ENCODE measurements at places on chromosomes 3 and 15. TPM values are rescaled to one million over a fixed set of nuclear protein-coding genes. Genes with fewer than 3 reads are reported as not detected.

GRCh38 chr15:99176757-99177156, 71.9 kb downstream of the SYNM start:
- H3K27ac ChIP-seq, result no peak overlapping the region
- DNase-seq, result no peak
- H3K27me3 ChIP-seq, result no peaks in the 10 kb centered on the region
- peaks cover 30% of the 10 kb centered on the region for H3K4me1 ChIP-seq
- H3K4me3 ChIP-seq, result no peak overlapping the region
- H3K36me3 ChIP-seq, result 0 out of 2 replicates have a peak, but pooled peaks cover 1% of the 10 kb centered on the region

- H3K27me3 ChIP-seq, result peaks cover 1% of the 10 kb centered on the region
- no peaks in the 10 kb centered on the region for H3K4me1 ChIP-seq
- H3K4me3 ChIP-seq, result no peak overlapping the region
Observed at GRCh38 chr3:70000028-70000410, 486 bp downstream of the SAMMSON start.

DNA sequence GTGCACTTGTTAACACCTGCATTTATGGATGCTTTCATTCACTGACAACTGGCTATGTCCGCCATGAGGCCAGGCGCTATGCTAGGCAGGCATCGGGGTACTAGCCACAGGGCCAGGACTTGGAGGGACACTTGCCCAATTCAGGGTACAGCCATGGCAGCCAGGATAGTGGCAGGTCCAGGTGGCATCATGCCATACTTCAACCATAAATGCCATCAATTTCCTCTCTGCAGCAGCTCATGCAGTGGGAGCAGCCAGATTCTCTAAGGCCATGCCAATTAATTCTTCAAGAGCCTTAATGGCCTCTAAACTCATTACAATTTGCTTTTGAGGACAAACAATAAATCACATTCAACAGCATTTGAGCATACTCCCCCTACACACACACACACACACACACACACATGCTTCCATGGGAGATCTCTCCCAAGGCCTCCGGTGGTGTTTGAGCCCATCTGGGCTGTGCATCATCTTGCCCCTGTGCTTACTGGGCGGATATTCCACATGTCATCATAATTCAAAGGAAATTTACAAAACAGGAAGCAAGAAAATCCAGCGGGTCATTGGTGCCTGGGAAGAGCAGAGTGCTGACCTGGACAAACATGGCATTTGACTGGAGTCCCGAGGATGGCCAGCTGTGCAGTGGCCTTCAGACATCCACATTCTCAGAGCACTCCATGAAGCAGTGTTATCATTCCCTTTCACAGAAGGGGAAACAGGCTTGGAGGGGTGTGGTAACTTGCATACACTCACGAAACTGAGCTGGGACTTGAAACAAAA, 109.1 kb downstream of the IQSEC1 start:
- peaks cover 3% of the 10 kb centered on the region for H3K27me3 ChIP-seq
- H3K4me3 ChIP-seq, result peak overlapping the region; percentile 53
- peak overlapping the region; percentile 81 for H3K27ac ChIP-seq
- DNase-seq, result peak; percentile 59
- peaks cover 22% of the 10 kb centered on the region for H3K36me3 ChIP-seq

DNA sequence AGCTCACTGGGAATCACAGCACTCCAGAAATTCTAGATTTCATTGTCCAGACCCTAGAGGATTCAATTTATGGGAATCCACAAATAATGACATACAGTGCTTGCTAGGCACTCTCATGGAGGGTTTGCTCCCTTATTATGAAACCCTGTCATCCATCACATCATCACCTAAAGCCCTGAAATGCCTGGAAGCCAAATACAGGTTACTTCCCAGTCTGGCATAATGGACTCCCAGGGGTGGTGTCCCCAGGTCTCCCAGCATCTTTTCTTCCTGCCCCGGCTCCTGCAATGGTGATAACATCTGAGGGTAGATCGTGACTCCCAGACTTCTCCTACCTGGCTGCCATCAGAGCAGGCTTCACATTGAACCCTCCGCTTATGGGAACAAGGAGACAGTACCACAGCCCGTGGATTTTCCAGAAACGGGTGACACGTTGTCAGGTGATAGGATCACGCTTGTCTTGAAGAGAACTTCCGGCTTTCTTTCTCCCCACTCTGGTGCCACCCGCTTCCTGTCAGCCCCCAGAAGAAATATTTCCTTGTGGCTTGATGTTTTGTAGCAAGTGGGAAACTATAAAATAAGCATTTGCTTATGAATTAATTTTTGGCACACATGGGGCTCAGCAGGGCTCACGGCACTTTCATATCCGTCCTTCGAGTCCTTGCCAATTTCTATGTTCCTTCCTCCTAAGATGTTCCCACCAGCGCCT, 238.7 kb upstream of the BHLHE40 start:
- H3K27ac ChIP-seq, result no peak overlapping the region
- H3K4me3 ChIP-seq, result no peak overlapping the region
- H3K4me1 ChIP-seq, result peaks cover 41% of the 10 kb centered on the region
- 0 out of 3 replicates have a peak, but pooled peaks cover 5% of the 10 kb centered on the region for H3K36me3 ChIP-seq

DNA sequence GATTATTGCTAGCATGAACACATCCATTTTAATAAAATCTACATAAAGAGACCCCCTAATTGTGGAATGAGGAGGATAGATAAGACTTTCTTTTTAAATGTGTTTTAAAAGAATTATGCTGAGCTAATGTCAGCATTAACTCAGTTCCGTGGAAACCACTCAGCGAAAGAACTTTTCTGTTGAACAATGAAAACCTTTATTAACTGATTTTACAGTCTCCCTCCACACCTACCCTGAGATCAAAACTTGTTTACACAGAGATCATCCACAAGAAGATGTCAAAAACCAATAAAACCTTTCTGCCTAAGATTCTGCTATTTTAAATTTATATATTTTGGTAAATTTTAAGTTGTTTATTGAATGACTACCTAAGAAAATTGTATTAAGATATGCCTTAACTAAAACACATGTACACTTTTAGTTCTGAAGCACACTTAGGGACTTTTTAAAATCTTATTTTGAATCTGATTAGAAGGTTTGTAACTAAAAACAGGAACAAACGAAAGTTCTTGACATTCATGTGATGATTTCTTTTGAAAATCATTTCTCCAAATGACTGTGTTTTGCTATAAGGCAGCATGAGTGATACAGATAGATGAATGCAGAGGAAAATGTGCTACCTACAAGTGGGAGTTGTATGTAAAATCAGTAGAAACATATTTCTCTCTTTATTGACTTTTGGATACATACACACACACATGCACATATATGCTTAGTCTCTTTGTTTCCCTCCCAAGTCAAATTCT, 369.0 kb downstream of the UNC13C start:
- H3K4me1 ChIP-seq, result no peaks in the 10 kb centered on the region
- H3K27ac ChIP-seq, result no peak overlapping the region
- no peaks in the 10 kb centered on the region for H3K36me3 ChIP-seq
- H3K4me3 ChIP-seq, result no peak overlapping the region
- DNase-seq, result no peak

DNA sequence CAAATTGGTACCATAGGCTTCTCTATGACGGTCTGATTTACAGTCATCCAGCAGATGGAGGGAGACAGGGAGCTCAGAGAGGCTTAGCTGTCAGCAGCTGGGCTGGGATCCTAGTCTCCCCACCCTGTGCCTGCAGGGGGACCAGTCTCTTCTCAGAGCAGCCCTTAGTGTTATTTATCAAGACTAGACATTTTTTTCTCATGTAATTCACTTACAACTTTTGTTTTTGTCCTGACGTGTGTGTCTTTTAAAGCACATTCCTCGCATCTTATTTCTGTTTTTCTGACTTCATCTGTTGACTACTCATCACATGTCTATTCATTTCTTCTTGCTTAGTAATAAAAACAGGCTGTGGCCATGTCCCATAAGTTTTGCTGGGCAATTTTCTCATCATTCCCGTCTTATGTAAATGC, 116.1 kb downstream of the KLF13 start:
- H3K36me3 ChIP-seq, result no peaks in the 10 kb centered on the region
- peaks cover 3% of the 10 kb centered on the region for H3K27me3 ChIP-seq
- H3K4me3 ChIP-seq, result no peak overlapping the region

- no peaks in the 10 kb centered on the region for H3K36me3 ChIP-seq
- H3K4me3 ChIP-seq, result no peak overlapping the region
- no peak for DNase-seq
- H3K27me3 ChIP-seq, result peaks cover 1% of the 10 kb centered on the region
- no peaks in the 10 kb centered on the region for H3K4me1 ChIP-seq
- H3K27ac ChIP-seq, result no peak overlapping the region
Observed at GRCh38 chr3:72288955-72289691, 504.2 kb upstream of the PROK2 start.

- H3K36me3 ChIP-seq, result no peaks in the 10 kb centered on the region
- no peak overlapping the region for H3K4me3 ChIP-seq
- DNase-seq, result no peak
- no peaks in the 10 kb centered on the region for H3K27me3 ChIP-seq
- H3K4me1 ChIP-seq, result no peaks in the 10 kb centered on the region
Observed at GRCh38 chr3:117566926-117567325, 857.3 kb downstream of the TUSC7 start.

GRCh38 chr15:78387246-78388037, 47.3 kb downstream of the CRABP1 start:
- no peaks in the 10 kb centered on the region for H3K36me3 ChIP-seq
- H3K27ac ChIP-seq, result no peak overlapping the region
- H3K27me3 ChIP-seq, result 0 out of 3 replicates have a peak, but pooled peaks cover 5% of the 10 kb centered on the region
- no peak for DNase-seq
- H3K4me3 ChIP-seq, result no peak overlapping the region
- H3K4me1 ChIP-seq, result no peaks in the 10 kb centered on the region

DNA sequence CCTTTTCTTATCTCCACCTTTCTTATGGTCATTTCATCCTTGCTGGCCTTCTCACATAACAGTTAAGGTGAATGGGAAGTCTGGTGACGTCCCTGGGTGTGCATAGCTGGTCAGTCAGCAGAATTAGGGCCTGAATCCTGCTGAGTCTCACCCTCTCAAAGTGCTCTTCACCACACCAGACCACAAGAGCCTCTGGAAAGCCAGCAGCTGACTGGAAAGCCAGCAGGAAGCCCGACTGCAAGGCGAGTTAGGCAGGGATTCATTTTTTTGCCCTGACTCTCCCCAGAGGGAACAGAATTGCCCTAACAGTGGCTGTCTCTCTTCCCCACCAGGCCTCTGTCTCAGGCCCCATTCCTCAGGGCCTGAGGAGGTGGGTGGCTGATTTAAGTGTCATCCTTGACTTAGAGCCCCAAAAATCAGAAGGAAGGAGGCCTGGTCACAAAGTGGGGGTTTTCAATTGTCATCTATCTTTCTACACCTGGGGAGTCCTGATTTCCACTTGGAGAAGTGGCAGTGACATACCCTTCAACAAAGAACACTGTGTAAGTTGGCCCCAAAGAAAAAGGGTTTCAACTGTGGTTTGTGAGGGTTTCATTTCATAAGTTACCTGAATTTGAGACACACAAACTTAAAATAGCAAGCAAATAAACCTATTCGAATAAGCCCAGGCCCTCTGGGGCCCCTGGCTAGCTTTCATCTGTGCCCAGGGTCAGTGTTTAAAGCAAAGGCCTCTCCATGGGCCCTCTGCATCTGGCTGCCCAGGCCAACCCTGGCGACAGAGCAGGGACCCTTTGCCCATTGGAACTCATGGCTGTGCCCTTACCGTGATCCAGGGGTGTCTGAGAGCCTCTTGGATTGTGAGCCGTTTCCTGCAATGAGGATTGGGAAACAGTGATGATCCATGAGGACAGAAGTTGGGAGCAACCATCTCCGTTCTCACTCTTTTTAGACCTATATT, 90.5 kb upstream of the HERC1 start:
- no peak for DNase-seq
- no peaks in the 10 kb centered on the region for H3K36me3 ChIP-seq
- peaks cover 12% of the 10 kb centered on the region for H3K27me3 ChIP-seq
- peaks cover 48% of the 10 kb centered on the region for H3K4me1 ChIP-seq

DNA sequence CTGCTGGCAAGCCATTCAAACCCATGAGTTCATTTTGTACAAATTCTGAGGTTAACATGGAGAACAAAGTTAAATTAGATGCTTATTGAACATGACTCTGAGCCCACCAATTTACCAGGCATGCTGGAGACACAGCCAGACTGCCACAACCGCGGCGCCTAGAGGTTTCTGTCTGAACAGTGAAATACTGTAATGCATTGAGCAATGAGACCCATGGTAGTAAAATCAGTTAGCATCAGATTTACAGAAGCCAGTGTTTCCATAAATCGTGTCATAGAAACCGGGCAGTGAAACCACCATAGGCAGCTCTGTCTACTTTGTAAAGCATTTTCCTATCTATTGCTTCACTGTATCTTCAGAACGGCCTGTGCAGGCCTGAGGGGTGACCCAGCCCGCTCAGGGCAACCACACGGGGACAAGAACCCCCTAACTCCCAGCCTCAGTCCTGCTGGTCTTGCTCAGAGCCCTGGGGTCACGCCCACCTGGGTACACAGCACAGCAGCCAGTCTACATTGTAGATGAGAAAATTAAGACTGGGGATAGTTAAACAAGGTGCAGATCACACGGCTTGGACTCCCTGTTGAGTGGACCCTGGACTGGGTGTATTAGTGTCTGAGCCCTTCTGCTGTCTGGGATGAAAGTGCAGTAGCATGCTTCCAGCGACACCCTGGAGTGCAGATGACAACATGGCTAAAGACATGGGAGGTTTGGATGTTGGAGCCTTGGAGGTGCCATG, 44.2 kb downstream of the MGLL start:
- no peaks in the 10 kb centered on the region for H3K36me3 ChIP-seq
- H3K4me1 ChIP-seq, result no peaks in the 10 kb centered on the region
- DNase-seq, result no peak
- no peak overlapping the region for H3K4me3 ChIP-seq

DNA sequence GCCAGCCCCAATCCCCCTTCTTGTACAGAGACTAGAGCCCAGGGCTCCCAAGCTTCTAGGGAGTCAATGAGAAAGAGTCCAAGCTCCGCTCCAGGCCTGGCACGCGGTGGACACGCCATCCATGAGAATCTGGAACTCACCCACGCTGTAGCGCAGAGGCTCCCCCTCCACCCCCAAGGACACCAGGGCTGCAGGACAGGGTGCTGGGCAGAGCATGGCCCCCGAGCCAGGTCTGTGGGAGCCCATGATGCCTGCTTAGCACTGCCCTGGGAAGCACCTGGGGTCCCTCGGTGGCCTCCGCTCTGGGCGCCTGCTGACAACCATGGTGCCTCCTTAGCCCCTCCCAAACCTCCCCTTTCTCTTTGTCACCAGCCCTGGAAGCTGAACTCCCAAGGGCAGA, 28.5 kb downstream of the ACSBG1 start:
- no peaks in the 10 kb centered on the region for H3K4me1 ChIP-seq
- H3K36me3 ChIP-seq, result no peaks in the 10 kb centered on the region
- H3K27me3 ChIP-seq, result peaks cover 41% of the 10 kb centered on the region
- H3K4me3 ChIP-seq, result no peak overlapping the region
- DNase-seq, result no peak

DNA sequence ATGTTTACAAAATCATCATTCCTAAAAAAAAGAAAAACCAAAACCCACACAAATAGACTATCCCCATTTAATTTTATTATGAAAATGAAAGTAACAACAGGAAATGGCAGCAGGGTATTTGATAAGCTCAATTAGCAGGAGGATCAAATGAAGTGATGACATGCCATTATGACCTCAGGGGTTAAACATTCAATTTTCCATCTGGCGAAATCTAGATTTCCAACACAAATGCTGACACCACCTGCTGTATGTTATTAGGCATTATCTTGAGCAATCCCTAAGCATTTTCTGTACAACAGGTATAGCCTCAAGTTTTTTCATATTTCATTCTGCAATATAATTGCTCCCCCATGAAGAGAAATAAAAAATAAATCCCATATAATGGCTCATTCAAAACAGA, 57.1 kb downstream of the SHQ1 start:
- no peak overlapping the region for H3K27ac ChIP-seq
- peaks cover 16% of the 10 kb centered on the region for H3K36me3 ChIP-seq
- H3K27me3 ChIP-seq, result no peaks in the 10 kb centered on the region

PCBP4 gene
- 51.3 TPM for polyA plus RNA-seq

ANKRD63 gene
- not detected for polyA plus RNA-seq

COL6A6 gene
- not detected for polyA plus RNA-seq

RAD18 gene
- polyA plus RNA-seq, result 3.0 TPM

GPR149 gene
- not detected for polyA plus RNA-seq

CCDC80 gene
- not detected for polyA plus RNA-seq

STARD5 gene
- 3.5 TPM for polyA plus RNA-seq
